H1 (cell line): ENCODE measurements at places on chromosomes 4 and X. TPM values are rescaled to one million over a fixed set of nuclear protein-coding genes. Genes with fewer than 3 reads are reported as not detected.

Gene APLN
- 1.6 and 1.8 TPM in 2 replicates for polyA plus RNA-seq

Gene SLC39A8
- 6.4 TPM in 2 replicates for polyA plus RNA-seq

Gene CCNB3
- 0.30 and 0.31 TPM in 2 replicates for polyA plus RNA-seq

Gene MAGEB2
- not detected in 2 replicates for polyA plus RNA-seq

Gene SH3RF1
- 6.9 and 9.4 TPM in 2 replicates for polyA plus RNA-seq

DNA sequence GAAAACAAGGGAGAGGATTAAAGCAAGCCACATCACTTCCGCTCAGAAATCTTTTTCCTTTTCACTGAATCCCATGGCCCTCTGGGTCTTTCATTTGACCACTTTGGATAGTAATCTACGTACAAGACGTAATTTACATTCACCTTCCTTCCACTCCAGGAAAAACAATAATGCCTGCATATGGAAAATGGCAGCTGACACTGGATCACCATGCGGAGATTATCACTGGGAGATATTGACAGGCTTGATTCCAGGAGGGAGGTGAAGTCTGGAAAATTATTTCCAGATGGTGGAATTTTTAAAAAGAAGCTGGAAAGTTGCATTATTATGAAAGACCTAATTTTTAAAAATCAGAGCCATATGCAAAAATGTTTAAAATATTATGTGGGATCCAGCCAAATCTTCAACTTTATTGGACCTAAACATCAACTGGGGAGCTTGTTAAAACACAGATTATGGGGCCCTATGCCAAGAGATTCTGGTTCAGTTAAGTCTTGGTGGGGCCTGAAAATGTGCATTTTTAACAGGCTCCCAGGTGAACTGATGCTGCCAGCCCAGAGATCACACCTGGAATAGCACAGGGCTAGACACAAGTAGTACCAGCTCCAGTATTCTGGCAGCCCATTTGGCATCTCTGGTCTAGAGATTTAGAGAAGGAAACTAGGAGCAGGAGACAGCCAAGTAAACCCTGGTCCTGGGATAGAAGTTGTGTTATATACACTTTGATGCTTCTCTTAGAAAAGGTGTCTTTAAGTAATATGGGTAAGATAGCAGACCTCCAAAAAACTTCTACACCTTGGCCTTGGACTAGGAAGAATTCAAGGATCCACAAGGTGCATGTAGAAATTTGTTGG, 290.3 kb upstream of the LDB2 start:
- no peak for DNase-seq
- H3K4me3 ChIP-seq: no peak overlapping the region
- H3K27ac ChIP-seq: no peak overlapping the region
- H3K4me1 ChIP-seq: peaks cover 2% of the 10 kb centered on the region; the same call in 1 of the 2 replicates
- no peaks in the 10 kb centered on the region for H3K36me3 ChIP-seq

- no peak for DNase-seq
- H3K4me3 ChIP-seq: no peak overlapping the region
- no peaks in the 10 kb centered on the region for H3K4me1 ChIP-seq
- no peaks in the 10 kb centered on the region for H3K27me3 ChIP-seq
- H3K36me3 ChIP-seq: no peaks in the 10 kb centered on the region
These were observed 77.4 kb upstream of the BMPR1B start for GRCh38 chr4:94680176-94680862.

DNA sequence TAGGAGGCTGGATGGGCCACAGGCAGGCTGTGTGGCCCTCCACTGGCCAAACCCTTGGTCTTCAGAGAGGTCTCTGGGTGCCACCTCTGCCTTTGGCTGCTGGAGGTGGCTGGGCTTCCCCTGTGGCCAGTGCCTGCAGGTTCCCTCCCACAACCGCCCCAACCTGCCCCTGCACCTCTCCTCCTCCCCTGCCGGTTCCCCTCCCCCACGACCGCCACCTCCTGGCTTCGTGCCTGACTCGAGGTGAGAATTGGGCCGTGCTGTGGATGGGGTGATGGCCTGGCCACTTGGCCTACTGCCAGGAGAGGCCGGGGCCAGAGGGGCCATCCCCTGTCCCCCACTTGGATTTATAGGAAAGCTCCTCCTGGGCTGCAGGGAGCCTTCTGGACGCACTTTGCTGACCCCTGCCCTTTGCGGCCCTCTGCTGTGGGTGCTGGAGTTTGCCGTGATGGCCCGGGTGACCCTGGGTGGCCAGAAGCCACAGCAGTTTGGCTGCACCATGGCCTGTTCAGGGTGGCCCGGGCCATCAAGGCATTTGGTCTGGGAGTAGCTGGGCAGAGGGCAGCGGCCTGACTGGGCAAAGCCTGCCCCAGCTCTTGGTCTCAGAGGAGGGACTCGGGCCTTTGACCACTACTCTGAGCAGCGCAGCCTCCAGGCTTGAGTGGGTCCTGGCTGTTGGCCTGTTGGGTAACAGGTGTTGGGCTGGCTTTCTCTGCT, 3.8 kb downstream of the NAT8L start:
- H3K4me1 ChIP-seq: peaks cover 3% of the 10 kb centered on the region
- H3K27ac ChIP-seq: no peak overlapping the region
- no peak for DNase-seq
- H3K36me3 ChIP-seq: no peaks in the 10 kb centered on the region
- H3K4me3 ChIP-seq: no peak overlapping the region

GRCh38 chr4:42488114-42488513, 90.8 kb downstream of the SHISA3 start:
- no peak overlapping the region for H3K4me3 ChIP-seq
- H3K36me3 ChIP-seq: no peaks in the 10 kb centered on the region
- H3K4me1 ChIP-seq: peaks cover 19% of the 10 kb centered on the region
- DNase-seq: no peak
- H3K27ac ChIP-seq: no peak overlapping the region

GRCh38 chrX:11724122-11725017, 33.7 kb upstream of the MSL3 start:
- H3K27me3 ChIP-seq: no peaks in the 10 kb centered on the region
- no peaks in the 10 kb centered on the region for H3K36me3 ChIP-seq
- H3K27ac ChIP-seq: no peak overlapping the region
- no peaks in the 10 kb centered on the region for H3K4me1 ChIP-seq
- no peak for DNase-seq
- no peak overlapping the region for H3K4me3 ChIP-seq

DNA sequence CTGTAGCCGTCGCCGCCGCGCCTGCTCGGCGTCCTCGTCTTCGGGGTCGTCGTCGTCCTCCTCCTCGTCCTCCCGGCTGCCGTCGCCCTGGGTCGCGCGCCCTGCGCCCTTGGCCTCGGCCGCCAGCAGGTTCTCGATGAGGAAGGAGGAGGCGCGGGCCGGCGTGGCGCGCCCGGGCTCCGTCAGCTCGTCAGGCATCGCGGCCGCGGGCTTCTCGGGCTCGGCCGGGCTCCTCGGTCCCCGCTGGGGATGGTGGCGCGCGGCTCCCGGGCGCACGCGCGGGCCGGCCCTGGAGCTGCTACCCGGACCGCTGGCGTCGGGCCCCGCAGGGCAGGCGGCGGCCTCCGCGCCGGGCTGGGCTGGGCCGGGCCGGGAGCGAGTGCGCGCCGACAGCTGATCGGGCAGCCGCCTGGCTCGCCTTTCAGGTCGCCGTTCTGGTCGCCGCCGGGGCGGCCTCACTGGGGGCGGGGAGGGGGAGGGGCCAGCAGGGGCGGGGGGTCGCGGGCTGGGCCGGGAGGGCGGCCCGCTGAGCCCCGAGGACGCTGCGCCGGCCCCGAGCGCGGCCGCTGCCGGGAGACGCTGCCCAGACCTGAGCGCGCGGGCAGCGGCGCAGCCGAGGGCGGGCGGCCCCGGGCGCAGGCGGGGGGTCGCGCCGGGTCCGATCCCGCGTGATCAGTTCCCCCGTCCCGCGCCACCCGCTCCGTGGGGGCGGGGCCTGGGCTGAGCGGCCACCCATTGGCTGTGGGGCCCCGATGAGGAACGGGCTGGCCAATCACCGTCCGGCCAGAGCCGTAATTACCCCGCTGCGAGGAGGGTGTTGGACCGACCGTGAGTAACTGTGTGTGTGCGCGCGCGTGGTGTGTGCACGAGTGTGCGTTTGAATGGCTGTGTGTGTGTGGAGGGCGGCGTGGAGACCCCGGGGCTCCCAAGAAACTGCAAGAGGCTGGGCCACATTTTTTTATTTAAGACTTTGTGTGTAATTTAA, at the start of gene HMX1:
Gene HMX1 (minus strand): TSS at position 423 of the 985 bp plus-strand sequence. CDS start 225 bp downstream, at position 198.
- DNase-seq: no peak
- no peak within 1 kb of the TSS for H3K27ac ChIP-seq
- no peaks in the 10 kb centered on the region for H3K36me3 ChIP-seq

DNA sequence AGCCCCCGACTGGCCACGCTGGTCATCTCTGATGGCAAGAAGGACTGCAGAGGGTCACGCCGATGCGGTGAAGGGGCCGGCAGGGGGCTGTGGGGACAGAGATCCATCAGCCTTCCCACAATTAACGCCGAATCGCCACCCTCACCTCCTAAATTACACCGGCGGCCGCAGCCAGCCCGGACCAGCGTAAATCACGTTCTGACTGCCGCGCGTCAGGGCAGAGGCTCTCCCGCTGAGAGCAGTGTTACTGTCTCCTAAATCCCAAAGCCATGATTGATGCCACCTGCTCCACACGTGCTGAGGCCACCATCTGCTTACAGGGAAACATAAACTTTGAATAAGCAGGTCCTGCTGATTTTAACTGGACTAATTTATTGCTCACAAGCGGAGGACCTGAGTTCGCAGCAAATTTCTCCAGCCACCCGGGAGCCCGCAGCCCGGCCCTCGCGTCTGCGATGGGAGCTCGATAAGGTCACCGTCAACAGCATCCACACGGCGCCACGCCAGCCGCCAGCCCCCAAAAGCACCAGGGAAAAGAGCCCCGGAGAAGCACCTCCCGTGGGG, 127.3 kb upstream of the NKX1-1 start:
- H3K36me3 ChIP-seq: no peaks in the 10 kb centered on the region
- no peaks in the 10 kb centered on the region for H3K27me3 ChIP-seq
- H3K4me3 ChIP-seq: no peak overlapping the region

DNA sequence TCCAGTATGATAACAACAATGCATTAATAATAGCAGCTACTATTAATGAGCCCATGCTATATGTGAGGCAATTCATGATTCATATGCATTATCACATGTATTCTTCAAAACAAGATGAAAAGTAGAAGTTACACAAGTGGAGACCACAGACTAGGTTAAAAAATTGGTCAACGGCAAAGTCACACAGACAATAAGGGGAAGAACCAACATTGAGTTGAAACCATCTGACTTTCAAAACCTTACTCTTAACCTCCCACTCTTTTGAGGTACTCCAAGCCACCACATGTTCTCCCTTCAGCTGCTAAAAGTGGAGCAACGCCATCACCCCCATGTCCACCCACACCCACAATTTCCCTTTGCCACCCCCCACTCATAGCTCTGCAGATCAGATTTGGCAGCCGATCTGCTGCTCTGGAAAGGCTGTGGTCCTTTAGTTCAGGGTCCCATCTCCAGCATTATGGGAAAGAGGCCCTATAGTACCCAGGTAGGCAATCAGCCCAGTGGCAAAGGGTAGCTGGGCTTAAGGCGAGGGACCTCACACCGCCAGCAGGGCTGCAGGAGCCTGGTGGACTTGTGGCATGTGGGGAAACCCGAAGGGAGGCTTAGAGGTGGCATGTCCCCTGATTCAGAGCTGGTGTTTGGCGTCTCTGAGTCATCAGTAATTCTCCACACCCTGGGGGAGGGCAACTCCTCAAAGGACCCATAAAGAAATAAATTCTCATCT, 33.5 kb upstream of the CYBB start:
- H3K36me3 ChIP-seq: no peaks in the 10 kb centered on the region
- no peak overlapping the region for H3K27ac ChIP-seq
- no peak overlapping the region for H3K4me3 ChIP-seq
- H3K4me1 ChIP-seq: no peaks in the 10 kb centered on the region
- no peaks in the 10 kb centered on the region for H3K27me3 ChIP-seq
